ENCODE measurements at places on chromosomes 7 and 10.

GRCh38 chr10:79477456-79477855 lies 32.0 kb upstream of the ZCCHC24 start:
- no peak for DNase-seq

GRCh38 chr7:41336455-41336952 lies 366.4 kb downstream of the INHBA start:
- no peak for DNase-seq

- no peak for DNase-seq
Observed at GRCh38 chr10:33117230-33117629, 159.2 kb upstream of the ITGB1 start.

GRCh38 chr7:129184981-129185670 lies 3.3 kb upstream of the SMO start:
- DNase-seq = no peak

GRCh38 chr10:15563246-15563645 lies 156.5 kb downstream of the ITGA8 start:
- DNase-seq = no peak

GRCh38 chr7:156473476-156474240 lies 166.9 kb upstream of the RNF32 start:
- DNase-seq = no peak
